CD4-positive, alpha-beta T cell treated with Interleukin-15 for 4 hours (primary cell): ENCODE measurements at places on chromosomes 1 and 21.
A peak's percentile ranks its signal among the peaks of the same experiment; 100 is the strongest.

GRCh38 chr1:205630651-205631009, 1.2 kb downstream of the ELK4 start:
- no peak for DNase-seq

DNA sequence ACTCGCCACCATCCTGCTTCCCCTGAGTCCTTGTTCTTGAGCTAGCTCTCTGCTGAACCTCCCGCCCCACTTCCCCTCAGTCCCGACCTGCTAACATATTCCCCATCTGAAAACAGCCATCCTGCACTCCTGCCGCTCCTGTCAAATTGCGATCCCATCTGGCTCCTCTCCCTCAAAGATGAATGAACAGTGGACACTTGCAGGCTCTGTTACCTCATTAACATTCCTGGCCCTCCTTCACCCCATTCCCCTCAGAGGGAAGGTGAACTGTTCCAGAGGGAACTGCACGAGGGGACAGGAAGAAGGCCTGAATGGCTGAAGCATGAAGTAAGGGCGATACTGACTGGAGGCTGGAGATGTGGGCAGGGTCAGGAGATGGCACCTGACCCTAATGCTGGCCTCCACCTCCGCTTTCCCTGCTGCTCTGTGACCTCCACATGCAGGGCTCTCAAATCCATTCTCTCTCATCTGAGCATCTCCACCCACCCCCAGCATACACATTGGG, 7.4 kb upstream of the CELSR2 start:
- DNase-seq, result no peak

GRCh38 chr1:40594187-40594531, 62.7 kb downstream of the ZNF684 start:
- DNase-seq, result no peak

- DNase-seq, result no peak
Measured at GRCh38 chr1:217135987-217136894, 413.0 kb upstream of the ESRRG start.

DNA sequence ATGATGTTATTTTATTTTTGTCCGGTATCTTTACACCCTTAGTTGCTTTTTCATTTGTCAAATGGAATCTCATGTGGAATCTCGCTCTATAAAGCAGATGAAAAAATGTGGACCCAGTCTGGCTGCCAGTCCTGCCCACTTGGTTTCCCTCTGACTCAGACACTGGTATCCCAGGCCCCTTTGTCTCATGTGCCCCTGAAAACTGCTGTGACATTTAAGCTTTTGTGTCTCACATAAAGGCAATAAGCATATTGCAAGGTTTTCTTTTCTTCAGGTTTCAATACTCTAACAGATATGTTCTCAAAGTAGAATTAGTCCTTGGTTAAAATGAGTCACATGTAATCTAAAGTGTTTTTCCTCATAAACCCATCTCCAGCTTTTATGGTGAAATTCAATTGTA, 183.3 kb downstream of the ST6GALNAC3 start:
- no peak for DNase-seq

- DNase-seq, result no peak
Measured at GRCh38 chr1:176017722-176018121, 189.4 kb downstream of the COP1 start.

GRCh38 chr1:37495875-37496274, 18.7 kb downstream of the MEAF6 start:
- no peak for DNase-seq

GRCh38 chr1:190904091-190904695, 426.5 kb upstream of the BRINP3 start:
- no peak for DNase-seq

DNA sequence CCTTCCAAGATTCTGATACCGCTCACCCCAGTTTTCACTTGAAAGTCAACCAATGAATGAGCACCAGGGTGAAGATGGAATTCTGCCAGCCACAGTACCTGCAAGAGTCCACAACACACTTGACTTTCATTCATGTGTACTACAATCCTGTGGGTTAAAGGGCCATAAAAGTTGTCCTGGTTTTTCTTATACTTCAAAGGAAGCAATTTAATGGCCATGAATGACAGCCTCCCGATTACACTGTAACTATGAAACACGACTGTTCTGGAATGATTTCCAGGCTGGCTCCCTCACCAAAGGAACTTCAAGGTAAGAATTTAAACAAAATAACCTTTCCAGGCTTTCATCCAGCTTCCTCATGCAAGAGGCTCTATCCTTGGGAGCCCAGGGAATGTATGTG, 502.8 kb downstream of the SMYD3 start:
- DNase-seq, result no peak

GRCh38 chr21:44065428-44065827, 41.8 kb upstream of the PWP2 start:
- DNase-seq, result peak; percentile 82

DNA sequence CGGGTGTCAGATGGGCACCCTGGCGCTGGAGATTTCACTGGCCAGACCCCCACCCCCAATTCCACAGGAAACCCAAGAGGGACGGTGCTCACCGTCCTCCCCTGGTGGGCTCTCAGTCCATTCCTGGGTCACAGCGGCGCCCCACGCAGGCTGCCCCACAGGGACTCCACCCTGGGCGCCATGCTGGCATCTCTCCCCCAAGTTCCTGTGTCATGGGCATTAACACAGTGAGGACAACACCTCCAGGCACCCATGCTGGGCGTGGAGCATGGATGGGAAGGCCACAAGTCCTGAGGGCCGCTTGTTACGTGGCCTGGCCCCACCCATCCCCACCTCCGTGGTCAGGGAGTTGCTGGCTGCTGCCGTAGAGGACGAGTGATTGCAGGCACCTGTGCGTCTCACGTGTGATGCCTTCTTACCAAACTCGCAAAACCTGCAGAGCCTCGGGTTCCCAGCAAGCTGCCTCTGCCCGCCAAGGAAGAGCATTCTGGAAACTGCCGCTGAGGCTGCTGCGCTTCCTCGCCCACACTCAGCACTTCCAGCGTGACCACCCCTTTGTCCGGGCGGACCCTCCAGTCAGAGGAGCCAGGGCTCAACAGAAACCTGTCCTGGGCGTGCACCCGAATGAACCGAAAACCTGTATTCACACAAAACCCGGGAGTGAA, 60.3 kb downstream of the SLX9 start:
- no peak for DNase-seq

GRCh38 chr1:230149751-230150584, 82.9 kb downstream of the GALNT2 start:
- no peak for DNase-seq

DNA sequence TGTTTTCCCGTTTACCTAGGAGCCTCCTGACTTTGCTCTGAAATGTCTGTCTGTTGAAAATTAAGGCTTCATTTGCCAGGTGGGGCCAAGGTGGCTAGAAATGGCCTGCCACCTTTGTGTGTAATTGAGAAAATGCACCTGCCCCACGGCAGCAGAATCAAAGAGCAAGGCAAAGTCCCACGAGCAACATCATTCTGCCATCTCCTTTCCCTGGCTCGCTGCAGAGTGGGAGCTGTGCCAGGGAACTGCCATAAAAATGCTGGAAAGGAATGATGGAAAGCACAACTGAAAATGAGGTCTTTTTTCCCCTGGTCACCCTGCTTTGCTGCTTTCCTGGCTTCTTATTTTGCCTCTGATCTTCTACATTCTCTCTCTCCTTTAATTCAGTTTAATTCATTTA, 5.5 kb upstream of the OLFML2B start:
- no peak for DNase-seq

DNA sequence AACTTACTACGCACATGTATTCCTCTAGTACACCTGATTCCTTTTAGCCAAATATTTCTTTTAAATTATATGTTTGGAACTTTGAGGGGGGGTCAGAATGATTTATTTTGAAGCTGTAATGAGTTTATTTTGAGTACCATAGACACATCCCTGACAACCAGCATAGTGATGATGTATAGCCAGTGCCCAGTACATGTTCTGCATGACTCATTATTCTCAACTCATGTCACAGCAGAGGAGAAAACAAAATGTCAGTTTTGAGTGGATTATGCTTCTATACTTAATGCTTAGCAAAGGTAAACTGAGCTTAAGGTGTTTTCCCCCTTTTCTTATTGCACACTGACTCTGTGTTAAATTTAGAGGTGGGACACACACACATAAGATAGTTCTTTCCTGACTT, 22.4 kb upstream of the LEPR start:
- DNase-seq, result no peak

- DNase-seq, result no peak
Measured at GRCh38 chr1:155009221-155009711, 6.7 kb downstream of the ZBTB7B start.

DNA sequence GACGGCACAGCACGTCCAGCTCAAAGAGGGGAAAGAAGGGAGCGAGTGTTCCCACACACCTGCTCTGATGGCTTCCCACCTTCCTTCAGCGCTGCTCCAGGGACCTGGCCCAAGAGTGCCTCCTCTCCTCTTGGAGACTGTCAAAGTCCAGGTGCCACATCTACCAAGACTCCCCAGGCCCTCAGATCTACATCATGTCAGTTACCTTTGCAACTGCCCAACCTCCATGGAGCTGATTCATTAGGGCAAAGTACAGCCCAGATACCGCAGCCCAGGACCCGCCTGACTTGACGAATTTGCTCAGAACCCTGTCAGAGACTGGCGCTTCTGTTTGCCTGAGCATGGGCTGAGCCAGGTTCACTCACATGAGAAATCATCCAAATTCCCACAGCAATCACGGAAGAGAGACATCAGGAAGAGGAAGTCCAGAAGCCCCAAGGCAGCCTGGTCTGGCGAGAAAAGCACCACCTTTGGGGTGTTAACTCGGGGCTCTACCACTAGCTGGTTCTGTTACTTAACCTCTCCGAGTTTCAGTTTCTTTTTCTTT, at the start of gene SEC16B:
SEC16B (minus strand) TSS at position 234 of the 547 bp plus-strand sequence. CDS start 2,077 bp downstream, outside the sequence.
- no peak for DNase-seq

DNA sequence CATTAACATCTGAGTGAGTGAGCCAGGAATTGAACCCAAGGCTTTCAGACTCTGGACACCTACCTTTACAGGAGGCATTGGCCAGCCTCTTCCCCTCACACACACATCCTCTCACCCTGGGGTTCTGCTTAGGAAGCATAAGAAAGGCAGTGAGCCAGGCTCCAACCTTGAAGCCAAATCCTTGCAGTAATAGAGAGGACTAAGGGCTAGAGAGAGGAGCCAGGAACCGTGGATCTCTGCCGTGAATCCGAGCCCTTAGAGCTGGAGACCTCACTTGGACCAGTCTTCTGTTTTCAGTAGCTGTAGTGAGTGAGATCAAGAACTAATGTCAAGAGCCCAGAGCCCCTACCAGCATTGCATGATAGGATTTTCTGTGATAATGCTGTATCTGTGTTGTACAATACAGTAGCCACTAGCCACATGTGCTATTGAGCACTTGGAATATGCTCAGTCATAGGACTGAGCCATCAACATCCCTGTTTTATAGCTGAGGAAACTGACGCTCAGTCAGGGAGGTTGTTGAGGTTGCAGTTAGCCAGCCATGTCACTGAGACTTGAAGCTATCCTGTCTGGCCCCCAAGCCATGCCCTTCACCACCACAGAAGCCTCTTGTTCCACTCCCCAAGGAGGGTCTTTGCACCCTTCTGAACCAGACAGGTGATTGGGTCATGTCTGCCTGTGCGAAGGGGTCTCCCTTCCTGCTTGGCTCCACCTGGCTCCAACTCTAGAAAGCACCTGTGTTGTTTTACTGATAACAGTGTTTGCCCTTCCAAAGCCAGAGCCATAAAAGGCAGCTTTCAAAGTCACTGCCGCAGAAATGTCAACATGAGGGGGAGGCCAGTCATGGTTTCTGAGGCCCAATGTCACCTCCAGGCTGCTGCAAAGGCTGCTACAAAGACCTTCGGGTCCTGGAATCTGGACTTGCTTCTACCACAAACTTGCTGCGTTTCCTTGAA, 101.1 kb upstream of the JUN start:
- DNase-seq, result no peak

DNA sequence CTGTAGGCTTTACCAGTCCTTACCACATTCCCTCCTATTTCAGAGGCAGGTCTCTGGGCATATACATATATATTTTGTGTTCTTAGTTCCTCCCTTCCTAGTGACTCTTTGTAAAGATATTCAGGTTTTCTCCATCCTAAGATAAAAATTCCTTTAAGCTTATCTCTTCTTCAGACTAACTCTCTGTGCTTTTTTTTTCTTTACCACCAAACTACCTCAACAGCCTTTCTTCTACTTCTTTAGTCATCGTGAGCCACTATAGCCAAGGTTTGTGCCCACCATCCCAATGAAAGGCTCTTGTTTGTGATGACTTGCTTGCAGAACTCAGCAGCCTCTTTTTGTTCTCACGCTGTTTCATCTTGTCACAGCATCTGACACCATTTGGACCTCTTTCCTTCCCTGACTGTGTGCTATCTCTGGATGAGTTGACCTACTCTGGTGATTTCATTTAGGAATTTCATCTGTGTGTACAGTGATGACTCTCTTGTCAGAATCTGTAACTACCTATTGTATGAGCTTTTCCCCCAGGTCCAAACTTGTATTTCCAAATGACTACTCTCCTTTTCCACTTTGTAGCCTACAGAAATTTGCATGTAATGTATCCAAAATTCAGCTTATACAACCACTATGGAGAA, 59.0 kb upstream of the MACF1 start:
- no peak for DNase-seq

GRCh38 chr1:232327269-232327668, 302.7 kb downstream of the SIPA1L2 start:
- no peak for DNase-seq

GRCh38 chr1:183138301-183138700, 47.8 kb upstream of the LAMC2 start:
- DNase-seq, result no peak

DNA sequence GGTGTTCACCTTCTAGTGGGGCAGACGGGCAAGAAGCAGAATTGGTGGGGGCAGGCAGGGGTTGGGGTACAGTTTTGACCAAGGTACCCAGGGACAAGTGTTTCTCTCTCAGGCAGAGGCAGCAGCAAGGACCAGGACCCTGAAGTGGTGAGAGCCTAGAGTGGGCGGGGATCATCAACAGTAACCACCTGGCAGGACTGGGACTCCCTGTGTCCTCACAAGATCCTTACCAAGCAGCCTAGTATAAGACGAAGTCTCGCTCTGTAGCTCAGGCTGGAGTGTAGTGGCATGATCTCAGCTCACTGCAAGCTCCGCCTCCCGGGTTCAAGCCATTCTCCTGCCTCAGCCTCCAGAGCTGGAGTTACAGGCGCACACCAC, 3.2 kb upstream of the NADK start:
- no peak for DNase-seq

GRCh38 chr21:35579520-35580293, 480.6 kb downstream of the SETD4 start:
- DNase-seq, result no peak
